ENCODE measurements at places on chromosomes 3 and 15.
A peak's percentile ranks its signal among the peaks of the same experiment; 100 is the strongest.

GRCh38 chr3:126339466-126339865 lies 17.7 kb downstream of the KLF15 start:
- no peak for DNase-seq

GRCh38 chr15:98548139-98548971 lies 100.0 kb upstream of the IGF1R start:
- DNase-seq: no peak

DNA sequence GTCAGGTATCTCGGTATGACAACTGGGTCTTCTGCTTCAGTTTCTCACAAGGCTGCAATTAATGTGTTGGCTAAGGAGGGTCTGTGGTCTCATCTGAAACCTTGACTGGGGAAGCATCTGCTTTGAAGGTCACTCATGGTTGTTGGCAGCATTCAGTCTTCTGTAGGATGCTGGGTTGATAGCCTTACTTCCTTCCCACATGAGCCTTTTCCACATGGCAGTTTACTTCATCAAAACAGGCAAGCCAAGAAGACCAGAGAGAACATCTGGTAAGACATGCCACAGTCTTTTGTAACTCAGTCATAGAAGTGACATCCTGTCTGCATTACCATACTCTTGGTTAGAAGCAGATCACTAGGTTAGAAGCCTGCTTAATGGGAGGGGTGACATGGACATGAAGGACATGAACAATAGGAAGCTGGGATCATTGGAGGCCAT lies 49.5 kb downstream of the CMC1 start:
- DNase-seq: no peak

DNA sequence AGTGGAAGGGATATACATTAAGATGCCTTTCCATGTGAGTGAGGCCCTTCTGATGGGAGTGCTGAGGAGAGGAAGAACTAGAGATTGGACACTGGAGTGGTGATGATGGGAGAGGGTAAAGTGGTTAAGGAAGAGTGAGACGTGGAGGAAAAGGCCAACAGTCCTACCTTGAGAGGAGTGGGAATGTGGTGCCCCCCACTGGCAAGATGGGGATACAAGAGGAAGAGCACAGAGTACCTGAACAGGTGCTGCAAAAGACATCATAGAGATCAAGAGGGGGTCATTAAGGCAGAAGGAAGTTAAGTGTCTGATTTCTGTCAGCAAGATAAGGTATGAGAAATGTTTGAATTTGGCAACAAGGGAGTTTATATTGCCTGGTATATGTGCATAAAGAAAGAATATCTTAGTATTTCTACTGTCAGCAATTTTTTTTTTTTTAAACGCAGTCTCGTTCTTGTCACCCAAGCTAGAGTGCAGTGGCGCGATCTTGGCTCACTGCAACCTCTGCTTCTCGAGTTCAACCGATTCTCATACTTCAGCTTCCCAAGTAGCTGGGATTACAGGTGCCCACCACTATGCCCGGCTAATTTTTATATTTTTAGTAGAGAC lies 34.0 kb downstream of the ARIH2 start:
- no peak for DNase-seq

- peak; percentile 32 for DNase-seq
Measured at GRCh38 chr3:100030346-100030745, 84.0 kb downstream of the FILIP1L start.

- DNase-seq: no peak
Measured at GRCh38 chr3:41198046-41198445, 1.3 kb upstream of the CTNNB1 start.

- no peak for DNase-seq
Measured at GRCh38 chr3:149292666-149293065, 40.8 kb downstream of the TM4SF18 start.

- DNase-seq: no peak
Measured at GRCh38 chr3:156761713-156762451, 64.3 kb upstream of the LEKR1 start.

DNA sequence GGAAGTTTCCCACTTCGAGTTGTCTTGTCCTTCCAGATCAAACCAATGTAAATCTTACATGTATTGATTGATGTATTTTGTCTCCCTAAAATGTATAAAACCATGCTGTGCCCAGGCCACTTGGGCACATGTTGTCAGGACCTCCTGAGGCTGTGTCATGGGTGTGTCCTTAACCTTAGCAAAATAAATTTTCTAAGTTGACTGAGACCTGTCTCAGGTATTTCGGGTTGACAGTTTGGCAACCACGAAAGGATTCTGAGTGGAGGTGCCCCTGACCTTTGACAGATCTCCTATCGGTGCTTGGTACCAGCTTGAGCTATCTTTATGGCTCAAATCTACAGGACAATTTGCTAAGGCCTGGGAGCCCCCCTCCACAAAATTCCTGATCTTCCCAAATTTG lies 1.7 kb upstream of the POC1A start:
- no peak for DNase-seq

GRCh38 chr3:20776692-20777091 lies 590.7 kb upstream of the SGO1 start:
- DNase-seq: no peak
